ENCODE measurements at places on chromosomes 16 and 17.
A peak's percentile ranks its signal among the peaks of the same experiment; 100 is the strongest.

DNA sequence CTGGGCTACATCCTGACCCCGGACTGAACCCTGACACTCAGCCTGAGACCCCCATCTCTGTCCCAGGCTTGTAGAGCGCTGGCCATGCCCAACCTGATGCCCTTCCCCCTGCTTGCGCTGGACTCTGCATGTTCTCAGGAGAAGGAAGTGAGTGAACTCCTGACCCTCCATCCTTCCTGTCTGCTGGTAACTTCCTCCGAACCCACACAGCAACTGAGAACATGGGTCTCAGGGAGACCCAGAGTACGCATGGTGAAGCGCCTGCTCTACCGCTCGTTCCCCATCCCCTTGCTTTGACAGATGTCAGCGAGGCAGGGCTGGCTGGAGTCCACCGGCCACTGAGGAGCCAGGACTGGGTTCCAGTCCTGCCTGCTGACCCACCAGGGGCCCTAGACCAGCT lies 6.1 kb downstream of the CAMKK1 start:
- no peak for DNase-seq

GRCh38 chr16:9123871-9124270 lies 32.4 kb downstream of the HAPSTR1 start:
- DNase-seq = no peak

DNA sequence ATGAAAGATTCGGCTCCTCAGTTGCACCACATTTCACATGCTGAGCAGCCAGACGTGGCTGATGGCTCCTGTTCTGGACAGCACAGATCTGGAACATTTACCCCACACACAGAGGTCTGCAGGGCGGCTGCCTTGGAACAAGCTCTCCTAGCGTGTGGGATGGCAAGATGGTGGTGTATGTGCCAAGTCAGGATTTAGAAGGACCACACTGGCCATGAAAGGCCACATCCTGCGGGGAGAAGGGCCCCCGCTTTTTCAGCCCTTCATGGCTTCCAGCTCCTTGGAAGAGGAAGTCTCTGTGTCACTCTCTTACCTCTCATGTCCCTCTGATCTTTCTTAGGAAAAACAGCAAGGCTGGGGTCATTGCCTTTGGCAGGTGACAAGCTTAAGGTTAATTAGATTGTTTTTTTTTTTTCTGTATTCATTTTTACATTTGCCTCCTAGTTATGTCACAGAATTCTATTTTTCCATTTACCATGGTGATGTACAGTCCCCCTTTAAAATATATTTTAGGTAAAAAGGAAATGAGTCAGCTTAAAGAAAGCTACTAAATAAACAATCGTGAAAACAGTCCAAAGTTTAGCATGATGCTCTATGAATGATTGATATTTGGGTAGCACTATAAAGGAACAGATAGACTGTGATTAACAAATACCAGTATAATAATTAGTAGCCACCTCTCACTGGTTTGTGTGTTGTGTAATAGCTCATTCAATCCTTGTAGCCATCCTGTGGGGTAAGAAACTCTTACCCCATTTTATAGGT lies 396.6 kb downstream of the CPPED1 start:
- DNase-seq = no peak

- DNase-seq = no peak
Observed at GRCh38 chr17:17503566-17504130, 7.5 kb upstream of the RASD1 start.

DNA sequence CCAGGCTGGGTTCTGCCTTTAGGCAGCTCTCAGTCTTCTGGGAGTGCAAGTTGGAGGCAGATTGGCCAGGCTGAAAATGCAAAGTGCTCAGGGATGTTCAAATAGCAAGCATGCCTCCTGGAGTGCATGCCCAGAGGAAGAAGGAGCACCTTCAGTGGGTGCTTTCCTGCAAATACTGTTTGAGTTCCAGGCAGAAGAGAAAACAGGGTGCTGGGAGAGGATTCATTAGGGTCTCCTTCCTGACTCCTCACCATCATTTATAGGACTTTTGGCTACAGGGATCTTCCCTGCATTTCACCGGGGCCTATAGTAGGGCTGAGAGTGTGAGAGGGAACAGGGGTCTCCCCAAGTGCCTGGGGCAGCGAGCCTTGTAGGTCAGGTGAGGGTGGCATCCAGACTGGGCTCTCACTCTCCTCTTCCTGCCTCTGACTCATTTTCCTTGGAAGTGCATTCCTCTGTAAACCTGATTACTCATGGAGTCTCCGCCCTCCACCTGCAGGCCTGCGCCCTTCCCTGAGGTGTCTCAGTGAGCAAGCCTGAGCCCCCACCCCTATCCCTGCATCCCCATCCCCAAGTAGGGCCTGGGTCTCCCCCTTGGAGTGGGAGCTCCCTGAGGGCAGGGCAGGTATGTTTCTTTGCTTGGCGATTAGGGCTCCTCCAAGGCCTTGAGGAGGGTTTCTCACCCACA lies 17.1 kb upstream of the TNS4 start:
- DNase-seq = no peak

GRCh38 chr16:75810342-75810741 lies 84.1 kb upstream of the CPHXL start:
- no peak for DNase-seq

GRCh38 chr17:37488607-37489196 lies 989 bp upstream of the DUSP14 start:
- no peak for DNase-seq

- no peak for DNase-seq
Observed at GRCh38 chr17:20046629-20047028, 37.5 kb downstream of the SPECC1 start.

DNA sequence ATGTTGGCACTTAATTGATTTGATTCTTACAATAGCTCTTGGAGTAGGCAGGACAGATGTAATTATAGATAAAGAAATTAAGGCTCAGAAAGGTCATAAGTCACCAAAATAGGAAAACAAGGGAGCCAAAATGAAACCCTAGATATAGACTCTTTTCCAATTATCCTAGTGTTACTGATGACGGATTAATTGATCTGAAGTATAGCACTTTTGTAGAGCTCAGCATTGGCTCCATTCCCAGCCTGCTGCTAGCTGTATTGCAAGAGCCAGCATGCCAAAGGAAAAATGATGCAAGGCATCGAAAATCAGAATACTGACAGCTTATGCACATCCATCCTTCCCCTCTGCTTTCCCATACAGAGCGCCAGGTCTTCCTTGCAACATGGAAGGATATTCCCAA lies 21.6 kb upstream of the RASL10B start:
- DNase-seq = no peak

DNA sequence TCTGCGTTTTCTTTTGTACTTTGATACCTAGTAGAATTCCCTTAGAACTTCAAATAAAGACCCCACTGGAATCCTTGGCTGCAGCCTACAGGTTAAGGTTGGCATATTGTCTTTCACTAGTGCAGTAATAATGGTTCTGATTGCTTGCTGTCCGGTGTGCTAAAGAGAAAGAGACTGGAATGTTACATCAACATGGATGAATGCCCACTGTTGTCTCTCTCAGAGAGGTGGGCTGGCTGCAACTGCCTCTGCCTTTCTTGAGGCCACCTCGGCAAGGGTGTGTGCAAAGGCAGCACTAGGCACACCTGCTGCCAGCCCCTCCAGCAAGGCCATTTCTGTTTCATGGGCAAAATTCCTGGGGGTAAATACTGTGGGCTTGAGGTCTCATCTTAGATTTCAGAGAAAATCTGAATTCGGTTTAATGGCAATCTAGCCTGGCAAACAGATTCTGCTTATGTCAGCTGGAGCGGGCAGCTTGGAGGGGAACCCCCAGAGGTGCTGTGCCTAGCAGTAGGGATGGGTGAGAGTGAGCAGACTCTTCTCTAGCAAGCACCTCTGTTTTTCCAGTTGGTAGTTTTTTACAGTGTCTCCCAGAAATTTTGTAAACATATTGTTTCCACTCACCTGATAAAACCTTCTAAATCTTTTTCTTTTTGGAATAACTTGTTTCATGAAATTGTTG lies 54.0 kb downstream of the MRTFB start:
- no peak for DNase-seq

- peak; percentile 18 for DNase-seq
Observed at GRCh38 chr16:17784073-17784472, 313.3 kb upstream of the XYLT1 start.

GRCh38 chr16:1907226-1907860 lies 10.9 kb downstream of the HS3ST6 start:
- no peak for DNase-seq
